ENCODE measurements at places on chromosomes 4 and X. TPM values are rescaled to one million over a fixed set of nuclear protein-coding genes. Genes with fewer than 3 reads are reported as not detected.

GRCh38 chr4:38162240-38162784, 202.1 kb downstream of the PTTG2 start:
- H3K4me1 ChIP-seq: peaks cover 25% of the 10 kb centered on the region
- H3K36me3 ChIP-seq: peaks cover 1% of the 10 kb centered on the region

- H3K4me1 ChIP-seq: no peaks in the 10 kb centered on the region
- H3K27ac ChIP-seq: no peak overlapping the region
- DNase-seq: no peak
- H3K4me3 ChIP-seq: no peak overlapping the region
- H3K36me3 ChIP-seq: peaks cover 1% of the 10 kb centered on the region
These were observed 103.9 kb downstream of the GLUD2 start for GRCh38 chrX:121151293-121151692.

- H3K27ac ChIP-seq: no peak overlapping the region
- H3K4me3 ChIP-seq: no peak overlapping the region
- no peaks in the 10 kb centered on the region for H3K4me1 ChIP-seq
- no peak for DNase-seq
- no peaks in the 10 kb centered on the region for H3K36me3 ChIP-seq
These were observed 911.2 kb downstream of the FSTL5 start for GRCh38 chr4:161252520-161253141.

GRCh38 chrX:1781766-1782165, 166.9 kb downstream of the ASMT start:
- H3K4me3 ChIP-seq: no peak overlapping the region
- peaks cover 7% of the 10 kb centered on the region for H3K36me3 ChIP-seq
- DNase-seq: no peak
- no peak overlapping the region for H3K27ac ChIP-seq
- no peaks in the 10 kb centered on the region for H3K27me3 ChIP-seq

DNA sequence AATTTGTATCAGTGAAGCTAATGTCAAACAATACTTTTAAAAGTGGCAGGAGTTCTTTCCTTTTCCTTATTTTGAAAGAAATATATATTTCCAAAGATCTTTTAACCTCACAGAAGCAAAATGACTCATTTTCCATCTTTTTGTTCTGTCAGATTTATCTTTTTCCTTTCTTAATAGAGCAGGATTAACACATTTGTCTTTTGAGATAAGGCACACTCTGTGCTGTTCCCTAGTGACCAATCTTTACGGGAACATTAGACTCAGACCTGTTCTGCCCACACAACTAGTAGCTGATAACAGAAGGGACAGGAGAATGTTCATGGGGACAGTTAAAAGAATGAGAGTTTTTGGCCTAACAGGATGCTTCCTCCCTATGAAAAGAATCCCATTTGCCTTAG, 381.2 kb downstream of the STPG2 start:
- no peak overlapping the region for H3K4me3 ChIP-seq
- no peak for DNase-seq
- H3K27ac ChIP-seq: no peak overlapping the region
- H3K4me1 ChIP-seq: no peaks in the 10 kb centered on the region
- H3K27me3 ChIP-seq: no peaks in the 10 kb centered on the region

DNA sequence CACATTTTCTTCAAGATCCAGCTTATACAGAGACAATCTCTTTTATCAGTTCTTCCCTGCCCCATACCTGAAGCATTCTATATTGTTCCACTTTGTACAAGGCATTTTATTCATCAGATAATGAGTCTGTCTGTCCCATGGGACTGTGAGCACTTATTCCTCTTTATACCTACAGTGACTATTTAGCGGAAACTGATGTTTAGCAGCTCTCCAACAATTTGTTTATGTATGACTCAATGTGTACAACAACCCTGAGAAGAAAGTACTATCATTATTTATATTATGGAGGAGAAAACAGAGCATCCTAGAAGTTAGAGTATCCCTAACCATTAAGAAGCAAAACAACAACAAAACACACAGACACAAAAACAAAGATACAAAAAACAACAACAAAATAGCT, 306.5 kb downstream of the PRDM5 start:
- H3K4me1 ChIP-seq: no peaks in the 10 kb centered on the region
- H3K27me3 ChIP-seq: no peaks in the 10 kb centered on the region
- H3K36me3 ChIP-seq: no peaks in the 10 kb centered on the region
- no peak for DNase-seq
- no peak overlapping the region for H3K27ac ChIP-seq

GRCh38 chr4:132026166-132026565, 1122.9 kb upstream of the PCDH10 start:
- peaks cover 1% of the 10 kb centered on the region for H3K27me3 ChIP-seq
- DNase-seq: no peak
- H3K4me3 ChIP-seq: no peak overlapping the region

PRIMPOL gene
- total RNA-seq: 22.5 TPM

ZNF711 gene
- total RNA-seq: 0.34 TPM

VCX2 gene
- total RNA-seq: not detected

IRS4 gene
- not detected for total RNA-seq

MSX1 gene
- total RNA-seq: not detected

Measured in activated naive CD8-positive, alpha-beta T cell treated with anti-CD3 and anti-CD28 coated beads, Interleukin-2, amount 10 ng/mL, durations not matched to agents 7 days and 5 days (primary cell).